Trophoblast cell (in vitro differentiated cells and primary cell): ENCODE measurements at places on chromosomes 13 and 19.

DNA sequence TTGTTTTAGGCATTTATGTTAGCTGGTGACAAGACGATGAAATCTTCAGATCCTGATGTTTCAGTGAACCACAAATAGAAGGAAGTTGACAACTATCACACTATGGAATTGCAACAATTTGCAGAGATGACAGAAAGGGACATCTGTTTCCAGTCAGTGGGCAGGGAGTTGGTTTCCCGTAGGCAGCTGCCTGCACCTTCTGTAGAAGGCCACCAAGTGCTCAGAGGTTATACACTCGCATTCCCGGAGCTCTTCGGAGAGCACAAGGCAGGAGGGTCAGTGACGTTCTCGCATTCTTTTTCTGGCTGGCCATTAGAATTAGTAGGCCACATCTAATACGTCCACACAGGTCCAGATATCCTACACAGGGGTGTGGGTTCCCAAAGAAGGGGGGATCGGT is 129.4 kb downstream of the SHISA2 start:
- DNase-seq: peak; percentile 59

- no peak for DNase-seq
Measured at GRCh38 chr19:7883796-7884570, 4.3 kb upstream of the LRRC8E start.

DNA sequence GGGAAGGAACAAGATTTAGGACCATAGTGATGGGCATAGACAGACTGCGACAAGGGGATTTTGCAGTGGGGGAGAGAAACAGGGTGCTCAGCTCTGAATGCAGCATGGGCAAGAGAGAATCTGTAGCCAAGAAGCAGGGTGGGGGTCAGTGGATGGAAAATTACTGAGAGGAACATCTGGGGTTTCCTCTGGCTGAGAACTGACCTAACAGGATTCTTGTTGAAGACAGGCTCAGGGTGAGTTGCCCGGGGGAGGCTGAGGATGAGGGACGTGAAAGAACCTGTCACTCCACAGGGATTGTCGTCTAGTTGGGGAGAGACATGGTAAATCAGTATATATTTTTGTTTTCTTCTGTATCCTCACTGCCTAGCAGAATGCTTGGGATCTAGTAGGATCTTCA is 118.7 kb upstream of the PEG3 start:
- DNase-seq: peak; percentile 87

- DNase-seq: peak; percentile 100
Measured at GRCh38 chr19:45442778-45443461, 19.2 kb upstream of the ERCC1 start.

- no peak for DNase-seq
Measured at GRCh38 chr13:96816874-96817273, 177.4 kb downstream of the OXGR1 start.

- no peak for DNase-seq
Measured at GRCh38 chr13:109698779-109699178, 87.6 kb downstream of the IRS2 start.

GRCh38 chr13:107753748-107754147 is 461.6 kb downstream of the LIG4 start:
- DNase-seq: no peak

DNA sequence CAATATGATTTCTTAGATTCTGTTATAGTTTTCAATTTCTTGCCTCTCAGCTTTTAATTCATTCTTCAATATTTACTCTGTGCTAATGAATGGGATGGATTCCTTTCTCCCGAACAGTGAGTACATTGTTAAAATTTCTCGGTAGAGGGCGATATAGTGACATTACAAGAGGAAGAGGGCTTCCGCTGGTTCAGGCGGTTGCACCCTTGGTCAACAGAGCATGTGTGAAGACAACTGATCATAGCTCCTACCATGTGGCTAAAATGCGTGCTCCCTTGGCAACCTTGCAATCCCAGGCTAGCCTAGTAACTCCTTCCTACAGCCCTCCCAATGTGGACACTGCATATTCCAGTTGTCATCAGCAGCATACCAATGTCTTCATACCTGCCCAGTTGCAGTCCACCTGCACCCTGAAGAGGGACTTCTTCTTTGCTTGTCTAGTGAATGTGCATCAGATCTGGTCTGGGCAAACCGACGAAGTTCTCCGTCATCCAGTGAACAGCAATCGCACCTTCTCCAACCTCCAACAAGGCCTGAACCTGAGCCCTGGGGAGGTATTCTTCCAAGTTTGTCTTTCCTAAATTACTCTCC is 653.0 kb upstream of the GPC6 start:
- DNase-seq: no peak

DNA sequence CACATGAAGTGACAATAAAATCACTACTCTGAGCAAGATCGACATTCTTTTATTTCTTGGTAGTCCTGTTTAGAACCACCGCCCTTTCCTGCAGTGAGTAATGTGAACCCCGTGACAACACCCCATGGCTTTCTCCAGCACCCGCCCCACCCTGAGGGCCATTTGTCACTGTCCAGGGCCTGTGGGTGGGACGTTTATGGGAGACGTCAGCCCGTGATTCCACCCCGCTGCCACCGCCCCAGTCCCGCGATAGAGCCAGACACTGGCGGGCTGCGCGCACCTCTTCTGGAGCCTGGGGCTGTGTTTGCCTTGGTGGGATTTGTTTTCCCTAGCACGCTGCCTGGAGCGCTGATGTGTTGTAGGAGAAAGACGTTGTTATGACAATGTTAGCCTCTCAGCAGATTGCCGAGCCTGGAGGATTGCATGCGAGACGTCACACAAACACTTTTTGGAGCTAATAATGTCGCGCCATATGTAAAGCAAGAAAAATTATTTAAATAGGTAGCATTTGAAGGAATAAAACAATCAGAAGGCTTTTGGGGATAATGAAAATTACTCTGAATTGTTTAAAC is 263.7 kb downstream of the TEX29 start:
- no peak for DNase-seq

DNA sequence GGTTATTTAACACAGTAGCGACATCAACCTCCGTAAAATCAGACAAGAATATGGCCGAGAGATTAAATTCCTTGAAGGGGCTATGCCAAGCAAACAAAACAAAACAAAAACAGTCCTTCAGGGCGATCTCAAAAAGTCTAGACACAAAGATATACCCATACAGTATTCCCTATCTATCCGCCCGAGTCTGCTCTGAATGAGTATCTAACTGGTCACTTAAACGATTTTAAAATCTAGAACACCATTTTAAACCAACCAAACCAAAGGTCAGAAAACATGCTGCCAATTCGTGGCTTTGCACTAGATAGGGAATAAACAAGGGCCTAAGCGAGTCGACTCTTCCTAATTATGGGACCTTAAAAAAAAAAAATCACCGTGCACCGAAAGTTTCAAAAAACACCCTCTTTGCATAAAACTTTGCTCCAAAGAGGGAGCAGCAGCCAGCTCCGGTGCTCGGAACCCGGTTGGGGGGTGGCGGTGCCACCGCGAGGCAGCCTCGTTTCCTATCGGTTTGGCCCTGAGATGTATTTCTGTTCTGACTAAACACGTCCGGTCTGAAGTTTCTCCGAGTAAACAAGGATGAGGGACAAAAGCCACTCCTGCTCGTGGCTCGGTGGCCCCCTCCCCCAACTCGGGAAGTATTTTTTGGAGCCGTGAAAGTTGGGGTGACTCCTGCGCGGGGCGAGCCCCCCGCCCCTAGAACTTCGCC is 1.8 kb downstream of the HMGB1 start:
- DNase-seq: peak; percentile 53

DNA sequence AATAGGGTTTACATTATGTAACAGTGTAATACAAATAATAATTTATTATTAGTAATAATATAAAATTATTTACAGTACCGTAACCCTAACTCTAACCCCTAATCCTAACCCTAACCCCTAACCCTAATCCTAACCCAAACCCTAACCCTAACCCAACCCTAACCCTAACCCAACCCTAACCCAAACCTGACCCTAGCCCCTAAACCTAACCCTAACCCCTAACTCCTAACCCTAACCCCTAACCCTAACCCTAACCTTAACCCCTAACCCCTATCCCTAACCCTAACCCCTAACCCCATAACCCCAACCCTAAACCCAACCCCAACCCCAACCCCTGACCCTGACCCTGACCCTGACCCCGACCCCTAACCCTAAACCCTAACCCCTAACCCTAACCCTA is 45.7 kb downstream of the PLPP2 start:
- no peak for DNase-seq

GRCh38 chr13:113589251-113589960 is 4.9 kb downstream of the TFDP1 start:
- DNase-seq: no peak

GRCh38 chr19:49333418-49333805 is 1.8 kb upstream of the CD37 start:
- no peak for DNase-seq

- peak; percentile 73 for DNase-seq
Measured at GRCh38 chr19:46065486-46066071, 24.8 kb upstream of the IGFL4 start.

DNA sequence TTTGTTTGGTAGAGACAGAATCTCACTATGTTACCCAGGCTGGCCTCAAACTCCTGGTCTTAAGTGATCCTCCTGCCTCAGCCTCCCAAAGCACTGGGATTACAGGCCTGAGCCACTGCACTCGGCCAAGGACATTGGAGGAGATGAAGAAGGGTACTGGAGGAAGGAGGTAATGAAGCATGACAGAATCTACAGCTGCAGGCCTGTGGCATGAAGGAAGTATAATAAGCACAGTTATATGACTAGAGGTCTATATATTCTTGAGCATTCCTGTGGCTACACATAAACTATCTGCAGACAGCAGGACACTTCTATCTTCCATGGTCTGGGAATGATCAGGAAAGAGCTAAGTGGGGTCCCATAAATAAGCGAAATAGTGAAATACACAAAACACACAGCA is 18.2 kb downstream of the ZNF565 start:
- no peak for DNase-seq

GRCh38 chr19:48844472-48844871 is 8.2 kb upstream of the HSD17B14 start:
- DNase-seq: peak; percentile 81

GRCh38 chr19:48724796-48725753 is 5.5 kb upstream of the MAMSTR start:
- no peak for DNase-seq

- DNase-seq: no peak
Measured at GRCh38 chr13:100753376-100753775, 78.8 kb upstream of the TMTC4 start.

GRCh38 chr19:6014551-6015135 is 36.7 kb upstream of the RANBP3 start:
- DNase-seq: no peak

DNA sequence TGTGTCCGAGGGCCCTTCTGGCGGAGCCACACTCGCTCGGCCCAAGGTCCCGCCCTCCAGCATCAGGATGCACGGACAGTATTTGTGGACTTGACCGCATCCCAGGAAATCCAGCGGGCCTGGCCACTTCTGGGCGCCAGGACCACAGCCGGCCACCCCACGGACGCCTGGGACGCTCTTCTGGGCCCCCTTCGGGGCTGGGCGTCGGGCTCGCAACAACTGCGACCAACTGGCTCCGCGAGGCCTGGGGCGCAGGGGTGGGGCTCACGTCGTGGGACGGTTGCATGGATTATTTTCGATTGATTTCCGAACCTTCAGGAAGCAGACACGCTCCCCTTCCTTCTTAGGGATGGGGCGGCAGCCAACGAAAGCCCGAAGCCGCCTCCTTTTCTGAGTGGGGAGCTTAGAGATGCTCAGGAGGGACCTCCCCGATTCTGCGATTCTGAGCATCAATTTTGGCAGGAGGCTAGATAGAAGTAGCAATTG is 521 bp upstream of the NUP58 start:
- DNase-seq: peak; percentile 16

- DNase-seq: no peak
Measured at GRCh38 chr19:30245401-30246039, 126.7 kb upstream of the ZNF536 start.

DNA sequence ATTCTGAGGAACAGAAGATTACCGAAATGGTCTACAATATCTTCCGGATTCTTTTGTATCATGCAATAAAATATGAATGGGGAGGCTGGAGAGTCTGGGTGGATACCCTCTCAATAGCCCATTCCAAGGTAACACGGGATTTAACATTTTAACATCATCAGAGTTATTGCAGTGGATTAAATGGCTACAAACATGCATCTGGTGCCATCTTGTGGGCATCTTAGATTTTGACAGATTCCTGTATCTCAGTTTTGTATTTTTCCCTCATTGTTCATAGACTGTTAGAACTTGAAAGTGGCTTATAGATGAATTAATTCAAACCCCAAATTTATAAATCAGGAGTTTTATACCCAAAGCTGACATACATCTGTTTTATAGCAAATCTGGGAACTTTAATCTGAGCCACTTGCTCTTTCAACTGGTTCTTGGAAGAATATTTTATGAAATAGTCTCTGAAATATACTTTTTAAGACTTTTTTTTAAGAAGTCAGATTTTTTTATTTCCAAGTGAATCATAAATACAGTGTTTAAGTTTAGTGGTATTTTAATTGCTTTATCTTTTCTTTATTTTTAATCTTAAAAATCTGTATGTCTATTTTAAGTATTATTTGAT is 215.2 kb downstream of the NBEA start:
- peak; percentile 14 for DNase-seq

- no peak for DNase-seq
Measured at GRCh38 chr13:60018536-60018935, 145.2 kb downstream of the DIAPH3 start.
